ENCODE measurements at places on chromosomes 4 and X.

- no peak for DNase-seq
Observed at GRCh38 chr4:67770422-67770821, 16.2 kb upstream of the GNRHR start.

DNA sequence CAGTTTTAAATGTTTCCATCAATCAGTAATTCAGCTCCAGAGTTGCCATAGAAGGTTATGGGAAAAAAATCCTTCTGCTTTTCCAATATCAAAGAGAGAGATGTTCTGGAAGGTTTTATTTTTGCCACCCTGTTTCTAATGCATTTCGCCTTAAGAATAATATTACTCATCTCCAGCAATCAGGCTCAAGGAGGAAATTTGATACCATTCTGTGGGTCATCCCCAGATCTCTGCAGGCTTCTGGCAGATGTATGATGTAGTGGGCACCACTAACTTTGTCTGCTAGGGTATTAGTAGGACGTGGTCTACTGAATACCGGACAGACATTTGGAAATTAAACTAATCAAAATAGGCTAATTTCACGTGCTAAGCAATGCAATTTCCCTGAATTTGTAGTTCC lies 645.4 kb upstream of the TENM3 start:
- DNase-seq, result no peak

GRCh38 chr4:94488670-94489069 lies 36.9 kb downstream of the PDLIM5 start:
- no peak for DNase-seq

- no peak for DNase-seq
Observed at GRCh38 chr4:37980246-37980645, 20.0 kb downstream of the PTTG2 start.

GRCh38 chrX:97797076-97797475 lies 913.4 kb downstream of the RPA4 start:
- no peak for DNase-seq

- no peak for DNase-seq
Observed at GRCh38 chrX:147736045-147736444, 175.7 kb upstream of the FMR1 start.

DNA sequence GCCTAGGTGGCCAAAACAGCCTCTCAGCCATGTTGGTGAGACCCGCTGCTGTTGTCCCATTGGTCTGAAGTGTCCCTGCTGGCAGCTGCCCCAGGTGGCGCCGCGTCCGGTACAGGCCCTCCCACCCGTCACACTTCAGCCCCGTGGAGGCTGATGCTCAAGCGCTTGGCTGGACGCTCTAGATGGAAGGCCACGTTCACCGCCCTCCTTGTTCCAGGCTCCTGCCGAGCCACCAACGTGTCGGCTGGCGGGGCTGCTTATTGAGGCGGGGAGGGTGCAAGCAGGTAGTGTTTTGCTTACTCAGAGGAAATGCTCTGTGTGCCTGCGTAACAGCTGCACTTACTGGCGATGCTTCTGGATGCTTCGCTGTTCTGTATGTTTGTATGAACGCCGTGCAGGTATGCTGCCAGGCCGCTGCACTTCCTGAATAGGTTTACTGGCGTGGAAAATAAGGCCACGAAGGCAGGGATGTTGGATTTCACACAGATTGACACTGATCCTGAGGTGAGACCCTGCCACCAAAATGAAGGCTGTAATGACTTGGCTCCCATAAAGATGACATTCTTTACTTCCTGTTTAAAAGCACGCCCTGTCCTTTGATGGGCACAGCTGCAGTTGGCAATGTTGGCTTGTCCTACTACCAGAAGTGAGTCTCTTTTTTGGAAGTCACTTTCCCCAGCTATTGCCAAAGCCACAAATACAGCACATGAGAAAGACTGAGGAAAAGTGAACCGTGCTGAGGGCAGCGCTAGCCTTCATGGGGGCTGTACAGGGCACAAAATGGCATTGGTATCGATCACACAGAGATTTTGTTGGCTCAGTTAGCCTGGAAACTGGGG lies 21.0 kb upstream of the CLCN4 start:
- DNase-seq, result no peak

- DNase-seq, result no peak
Observed at GRCh38 chrX:22171287-22172060, 101.2 kb upstream of the CBLL2 start.
